ENCODE measurements at places on chromosomes 6 and 20.

- no peak for DNase-seq
Observed at GRCh38 chr6:43054206-43054943, 724 bp upstream of the CUL7 start.

GRCh38 chr6:35059596-35060345 is 81.4 kb downstream of the TCP11 start:
- no peak for DNase-seq

DNA sequence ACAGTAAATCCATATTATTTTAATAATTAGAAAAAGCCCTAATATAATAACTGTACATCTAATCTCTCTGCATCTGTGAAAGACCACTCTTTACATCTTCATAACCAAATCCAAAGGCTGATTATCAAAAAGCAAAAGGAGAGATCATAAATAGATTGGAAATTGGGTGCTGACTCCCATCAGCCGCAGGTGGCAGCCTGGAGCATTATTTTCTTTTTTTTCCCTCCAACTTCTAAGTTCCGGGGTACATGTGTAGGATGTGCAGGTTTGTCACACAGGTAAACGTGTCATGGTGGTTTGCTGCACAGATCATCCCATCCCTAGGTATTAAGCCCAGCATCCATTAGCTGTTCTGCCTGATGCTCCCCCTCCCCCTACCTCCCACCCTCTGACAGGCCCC is 30.5 kb downstream of the LRP11 start:
- no peak for DNase-seq

GRCh38 chr6:168415098-168415992 is 25.6 kb upstream of the SMOC2 start:
- DNase-seq: no peak

DNA sequence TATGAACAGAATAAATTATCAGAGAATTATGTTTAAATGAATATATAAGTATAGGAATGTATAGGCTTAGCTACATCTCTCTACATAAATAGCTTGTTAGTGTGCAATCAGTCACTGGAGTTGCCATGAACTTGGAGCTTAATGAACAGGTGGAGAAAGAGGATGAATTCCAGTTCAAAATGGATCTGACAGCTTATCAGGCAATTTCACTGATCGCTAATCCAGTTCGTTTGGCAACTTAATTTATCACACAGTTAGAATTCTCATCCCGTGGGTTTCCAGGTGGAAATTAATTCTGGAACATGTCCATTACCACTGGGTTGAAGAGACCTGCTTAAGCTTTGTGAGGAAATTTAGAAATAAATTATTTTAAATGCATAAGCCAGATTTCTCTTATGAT is 118.1 kb downstream of the MACROD2 start:
- DNase-seq: no peak
